ENCODE measurements at places on chromosomes 13 and 19. TPM values are rescaled to one million over a fixed set of nuclear protein-coding genes. Genes with fewer than 3 reads are reported as not detected.

GRCh38 chr13:36370108-36370429 is 23.9 kb upstream of the SPART start:
- DNase-seq: no peak

METTL21C gene
- total RNA-seq: not detected

TEX101 gene
- total RNA-seq: not detected

ZSCAN1 gene
- 0.57 TPM for total RNA-seq

GRCh38 chr13:102555914-102556553 is 40.8 kb upstream of the TPP2 start:
- no peak for DNase-seq

TSSK6 gene
- total RNA-seq: 1.7 TPM

WDR88 gene
- total RNA-seq: not detected

GRCh38 chr13:45602183-45603170 is 13.1 kb downstream of the ERICH6B start:
- peak; percentile 46 for DNase-seq

- DNase-seq: no peak
These were observed 9.6 kb downstream of the CEBPA start for GRCh38 chr19:33292595-33293254.

DNA sequence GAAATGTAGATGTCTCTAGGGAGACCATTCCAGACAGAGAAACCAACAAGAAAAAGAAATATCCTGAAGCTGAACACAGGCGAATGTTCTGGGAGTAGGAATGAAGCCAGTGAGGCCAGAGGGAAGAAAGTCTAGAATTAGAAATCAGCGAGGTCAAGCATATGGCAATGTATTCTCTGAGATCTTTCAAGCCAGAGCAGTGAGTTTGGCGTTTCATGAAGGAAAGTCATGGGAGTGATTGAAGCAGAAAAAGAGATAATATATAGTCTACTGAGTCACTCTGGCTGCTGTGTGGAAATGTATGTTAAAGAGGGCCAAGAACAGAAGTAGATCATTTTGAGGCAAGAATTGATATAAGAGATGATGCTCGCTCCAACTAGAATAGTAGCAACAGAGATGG is 576.0 kb downstream of the PCDH17 start:
- no peak for DNase-seq

- no peak for DNase-seq
These were observed 78.5 kb upstream of the UBAC2 start for GRCh38 chr13:99122171-99122570.

- DNase-seq: no peak
These were observed 226.3 kb downstream of the FGF9 start for GRCh38 chr13:21897161-21897560.

DNA sequence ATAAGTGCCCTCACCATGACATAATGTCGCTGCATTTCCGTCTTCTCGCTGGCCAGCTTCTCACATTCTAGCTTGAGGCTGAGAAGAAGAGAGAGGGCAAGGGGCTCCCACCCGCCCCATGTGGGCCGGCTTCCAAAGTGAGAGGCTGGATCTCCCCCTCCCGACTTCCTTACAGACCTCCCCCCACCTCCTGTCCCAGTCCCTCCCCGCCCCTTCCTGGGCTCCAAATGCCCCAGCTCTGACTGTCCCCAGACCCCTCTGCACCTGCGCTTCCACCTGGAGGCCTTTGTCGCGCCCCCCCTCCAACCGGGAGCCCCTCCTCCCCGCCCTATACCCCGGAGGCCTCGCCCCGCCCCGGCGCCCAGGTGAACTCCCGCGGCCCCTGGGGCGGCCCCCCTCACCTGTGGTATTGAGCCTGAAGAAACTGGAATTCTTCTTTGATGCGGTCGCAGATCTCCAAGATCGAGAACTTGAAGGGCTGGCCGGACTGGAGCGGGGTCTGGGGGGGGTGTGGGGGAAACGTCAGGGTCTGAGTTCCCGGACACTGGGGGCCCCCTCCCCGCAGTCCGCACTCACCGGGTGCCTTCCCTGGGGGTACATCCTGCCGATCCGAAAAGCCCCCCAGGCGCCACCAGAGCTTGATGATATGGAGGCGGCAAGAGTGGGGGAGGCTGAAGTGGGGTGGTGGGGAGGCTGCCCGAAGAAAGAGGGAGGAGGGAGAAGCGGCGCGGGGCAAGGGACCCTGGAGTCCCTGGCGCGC is 595 bp downstream of the TLE2 start:
- no peak for DNase-seq

GRCh38 chr19:50008532-50008931 is 16.6 kb downstream of the VRK3 start:
- no peak for DNase-seq

DNA sequence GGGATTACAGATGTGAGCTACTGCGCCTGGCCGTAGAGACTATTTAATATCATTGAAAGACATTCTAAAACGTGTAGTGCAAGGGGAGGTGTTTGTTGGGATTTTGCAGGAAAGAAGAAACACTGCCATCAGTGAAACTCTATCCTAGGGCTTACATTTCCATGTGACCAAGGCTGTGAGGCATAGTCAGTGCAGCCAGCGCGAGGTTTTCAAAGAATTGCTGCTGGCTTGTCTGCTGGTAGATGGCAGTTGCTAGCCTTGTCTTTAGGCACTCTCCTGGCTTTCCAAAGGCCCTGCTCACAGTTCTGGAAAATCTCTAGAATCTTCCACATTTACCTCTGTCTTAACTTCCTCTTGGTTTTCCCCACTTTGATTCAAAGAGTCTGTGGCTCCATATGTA is 77.5 kb downstream of the GPC6 start:
- no peak for DNase-seq

GRCh38 chr13:47350334-47351124 is 453.7 kb upstream of the HTR2A start:
- DNase-seq: no peak

SLC25A15 gene
- 8.3 TPM for total RNA-seq

- no peak for DNase-seq
These were observed 52.5 kb downstream of the ARHGAP35 start for GRCh38 chr19:46913198-46913851.

GRCh38 chr19:19077103-19077502 is 13.3 kb downstream of the SLC25A42 start:
- DNase-seq: no peak

DNA sequence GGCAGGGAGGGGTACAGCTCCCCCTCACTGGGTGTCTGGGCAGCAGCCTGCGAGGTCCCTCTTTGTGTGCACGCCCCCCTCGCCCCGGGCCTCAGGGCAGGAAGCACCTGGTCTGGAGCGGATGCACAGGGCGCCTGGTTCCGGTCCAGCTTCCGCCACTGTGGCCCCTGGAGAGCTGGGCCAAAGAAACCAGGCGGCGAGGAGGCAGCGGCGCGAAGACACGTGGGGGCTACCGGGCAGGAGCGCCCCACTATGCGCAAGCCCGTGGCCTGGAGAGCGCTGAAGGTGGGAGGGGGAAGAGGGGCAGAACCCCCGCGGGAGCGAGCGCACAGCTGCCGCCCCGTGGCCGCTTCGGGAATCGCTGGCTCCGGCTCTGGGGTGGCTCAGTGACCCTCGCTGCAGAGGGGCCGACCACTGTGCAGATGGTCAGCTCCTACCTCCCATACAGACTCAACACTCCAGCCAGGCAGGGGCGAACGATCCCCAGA is 1.7 kb upstream of the LYL1 start:
- DNase-seq: no peak

PSG2 gene
- not detected for total RNA-seq

DNA sequence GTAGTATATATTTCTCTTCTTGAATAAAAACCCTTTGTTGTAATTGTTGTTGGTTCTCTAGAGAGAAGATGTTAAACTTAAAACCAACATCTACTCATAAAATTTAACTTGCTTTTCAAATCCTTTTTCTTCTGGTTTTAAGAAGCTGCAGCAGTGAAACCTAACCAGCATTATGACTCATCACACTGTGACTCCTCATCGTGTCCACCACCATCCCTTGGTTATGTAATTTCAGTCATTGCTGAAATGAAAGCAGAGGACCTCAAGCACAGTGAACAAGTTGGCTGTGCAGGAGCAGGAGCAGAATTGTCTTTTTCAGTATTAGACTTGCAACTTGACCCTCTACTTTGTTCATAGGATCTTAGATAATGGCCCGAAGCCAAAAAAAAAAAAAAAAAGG is 64.9 kb upstream of the HTR2A start:
- no peak for DNase-seq

GRCh38 chr13:47917022-47917574 is 84.0 kb downstream of the SUCLA2 start:
- no peak for DNase-seq

- DNase-seq: no peak
These were observed 2590.1 kb downstream of the PCDH9 start for GRCh38 chr13:64640002-64640401.
